ENCODE measurements at places on chromosomes 7 and 10.

DNA sequence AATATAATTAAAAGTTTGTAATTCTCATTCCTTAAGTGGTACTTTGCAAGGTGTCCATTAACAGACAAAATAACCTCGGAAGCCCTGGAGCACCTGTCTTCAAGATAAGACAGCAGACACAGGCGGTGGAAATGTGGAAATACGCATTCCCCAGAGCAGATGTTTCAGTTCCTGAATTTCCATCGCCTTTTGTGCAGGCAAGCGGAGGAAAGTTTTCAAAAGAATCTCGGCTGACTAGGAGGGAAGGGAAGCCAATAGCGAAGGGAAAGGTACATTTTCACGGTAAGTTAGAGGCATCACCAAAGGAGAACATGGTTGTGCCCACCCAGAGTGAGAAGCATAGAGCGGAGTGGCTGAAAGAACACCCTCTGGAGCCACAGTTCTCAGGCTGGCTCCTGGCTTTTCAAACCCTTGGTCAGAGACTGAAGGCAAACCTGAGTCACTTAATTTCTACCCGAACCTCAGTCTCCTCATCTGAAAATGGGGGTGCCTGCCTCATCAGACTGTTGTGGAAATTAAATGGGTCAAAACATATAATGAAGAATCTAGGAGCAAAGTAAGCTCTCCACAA lies 13.6 kb downstream of the CPA1 start:
- DNase-seq = no peak

DNA sequence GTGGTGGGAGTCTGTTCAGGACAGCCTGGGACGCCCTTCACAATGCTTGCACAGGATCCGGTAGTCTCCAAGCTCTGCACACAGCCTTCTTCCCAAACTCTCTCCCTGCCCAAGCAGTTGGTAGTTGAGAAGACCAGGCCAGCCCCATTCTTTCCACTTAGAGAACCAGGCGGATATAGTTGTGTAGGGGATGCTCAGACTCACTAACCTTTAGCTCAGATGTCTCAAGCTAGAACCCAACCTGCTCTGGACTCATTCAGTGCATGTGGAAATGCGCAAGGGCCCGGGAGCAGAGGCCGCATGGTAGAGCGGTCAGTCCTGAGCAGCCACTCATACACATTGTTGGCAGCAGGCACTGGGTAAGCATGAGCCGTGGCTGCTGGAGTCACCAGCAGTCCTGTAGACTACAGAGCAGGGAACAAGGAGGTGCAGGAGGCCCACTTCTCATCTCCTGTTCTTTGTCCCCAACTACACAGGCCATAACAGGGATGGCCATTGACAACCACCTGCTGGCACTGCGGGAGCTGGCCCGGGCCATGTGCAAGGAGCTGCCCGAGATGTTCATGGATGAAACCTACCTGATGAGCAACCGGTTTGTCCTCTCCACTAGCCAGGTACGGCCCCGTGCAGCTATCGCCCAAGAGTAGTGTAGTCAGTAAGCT lies 17.2 kb upstream of the C10orf53 start:
- DNase-seq = no peak

GRCh38 chr10:33799281-33799943 lies 464.9 kb upstream of the NRP1 start:
- DNase-seq = no peak

- no peak for DNase-seq
Observed at GRCh38 chr7:92417913-92418312, 29.4 kb upstream of the GATAD1 start.

DNA sequence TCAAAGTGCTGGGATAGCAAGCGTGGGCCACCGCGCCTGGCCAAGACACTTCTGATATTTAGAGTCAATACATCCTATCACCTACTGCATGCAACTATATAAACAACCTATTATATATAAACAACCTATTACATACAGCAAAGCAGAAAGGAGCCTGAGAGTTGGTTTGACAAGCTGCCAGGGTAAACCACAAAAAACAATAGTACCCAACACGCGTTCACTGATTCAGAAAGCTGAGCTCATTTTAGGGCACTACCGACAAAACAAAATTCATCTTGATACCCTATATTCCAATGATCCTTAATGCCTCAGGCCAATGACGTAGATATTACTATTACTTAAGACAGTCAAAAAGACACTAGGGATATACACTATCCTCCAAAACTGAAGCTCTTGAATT lies 16.2 kb downstream of the MALSU1 start:
- no peak for DNase-seq

- DNase-seq = no peak
Observed at GRCh38 chr7:120272701-120273475, at the start of gene KCND2. KCND2 (plus strand) TSS chr7:120273175.

- no peak for DNase-seq
Observed at GRCh38 chr7:111763221-111763801, 201.0 kb upstream of the IMMP2L start.
